ENCODE measurements at places on chromosomes 3 and 15.

DNA sequence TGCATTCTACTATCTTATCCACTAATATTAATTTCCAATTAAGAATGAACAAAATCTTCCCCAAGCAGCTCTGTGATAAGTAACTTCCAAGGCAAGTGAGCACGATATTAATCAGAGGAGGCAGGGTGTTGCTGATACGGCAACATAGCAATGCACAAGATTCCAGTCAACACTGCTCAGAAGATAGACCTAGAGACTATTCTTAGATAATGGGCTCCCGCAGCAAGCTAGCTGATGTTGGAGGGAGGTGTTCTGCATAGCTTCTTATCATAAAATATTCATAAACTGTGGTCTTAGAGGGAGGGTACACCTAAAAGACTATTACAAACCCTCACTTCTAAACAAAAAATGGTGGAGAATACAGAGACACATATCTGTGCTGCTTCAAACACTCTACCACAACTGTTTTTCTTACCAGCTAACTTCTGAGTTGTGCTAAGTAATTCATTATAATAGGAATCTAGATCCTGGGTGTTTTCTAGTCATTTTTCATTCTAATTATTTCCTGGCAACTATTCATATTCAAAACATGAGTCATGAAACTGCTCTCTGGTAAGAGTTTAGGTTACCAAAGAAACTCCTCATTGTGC is 382.0 kb upstream of the SOX14 start:
- no peak for DNase-seq

- DNase-seq: no peak
Observed at GRCh38 chr15:55786341-55786740, 43.4 kb upstream of the PRTG start.

DNA sequence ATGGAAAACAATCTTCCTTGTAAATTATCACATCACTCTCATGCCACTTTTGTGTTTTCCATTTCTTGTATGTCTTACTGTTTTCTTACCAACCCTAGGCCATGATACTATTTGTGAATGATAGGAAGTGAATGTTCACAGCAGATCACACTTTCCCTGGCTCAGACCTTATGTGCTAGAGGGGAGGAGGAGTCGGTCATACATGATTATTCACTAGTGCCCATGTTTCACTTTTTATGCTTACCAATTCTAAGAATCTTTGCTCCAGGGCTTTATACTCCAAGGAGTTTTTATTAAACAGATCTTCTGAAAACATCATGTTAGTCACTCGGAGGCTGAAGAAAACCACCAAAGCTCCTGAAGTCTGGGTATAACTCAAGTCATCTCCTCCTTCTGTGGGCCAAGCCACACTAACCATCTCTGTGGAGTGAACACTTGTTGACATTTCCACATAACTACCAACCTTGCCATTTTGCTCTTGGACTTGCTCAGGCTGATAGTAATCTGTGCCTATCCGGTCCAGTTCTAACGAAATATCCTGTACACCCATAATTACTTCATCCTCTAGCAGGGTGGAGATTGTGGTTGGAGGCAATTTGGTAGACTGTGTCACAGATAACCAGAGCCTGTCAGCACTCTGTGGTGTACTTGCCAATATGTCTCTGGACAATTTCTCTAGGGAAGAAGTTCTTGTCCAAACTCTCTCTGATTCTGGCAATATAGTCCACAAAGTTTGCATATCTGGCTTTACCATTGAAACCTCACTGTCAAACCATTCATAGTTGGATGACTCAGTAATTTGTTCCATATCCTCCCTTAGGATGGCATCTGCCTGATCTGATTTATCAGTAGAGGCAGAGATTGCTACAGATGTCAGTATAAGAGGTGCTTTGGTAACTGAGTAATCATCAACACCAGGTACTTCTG is 76.8 kb downstream of the IMPG2 start:
- DNase-seq: no peak

- DNase-seq: no peak
Observed at GRCh38 chr3:47098910-47099309, 65.0 kb downstream of the SETD2 start.

- DNase-seq: no peak
Observed at GRCh38 chr15:42728560-42728959, 8.4 kb downstream of the CDAN1 start.

- peak; percentile 14 for DNase-seq
Observed at GRCh38 chr3:168094877-168095610, 680 bp downstream of the GOLIM4 start.

- DNase-seq: no peak
Observed at GRCh38 chr3:195462308-195462610, 19.4 kb upstream of the ACAP2 start.

DNA sequence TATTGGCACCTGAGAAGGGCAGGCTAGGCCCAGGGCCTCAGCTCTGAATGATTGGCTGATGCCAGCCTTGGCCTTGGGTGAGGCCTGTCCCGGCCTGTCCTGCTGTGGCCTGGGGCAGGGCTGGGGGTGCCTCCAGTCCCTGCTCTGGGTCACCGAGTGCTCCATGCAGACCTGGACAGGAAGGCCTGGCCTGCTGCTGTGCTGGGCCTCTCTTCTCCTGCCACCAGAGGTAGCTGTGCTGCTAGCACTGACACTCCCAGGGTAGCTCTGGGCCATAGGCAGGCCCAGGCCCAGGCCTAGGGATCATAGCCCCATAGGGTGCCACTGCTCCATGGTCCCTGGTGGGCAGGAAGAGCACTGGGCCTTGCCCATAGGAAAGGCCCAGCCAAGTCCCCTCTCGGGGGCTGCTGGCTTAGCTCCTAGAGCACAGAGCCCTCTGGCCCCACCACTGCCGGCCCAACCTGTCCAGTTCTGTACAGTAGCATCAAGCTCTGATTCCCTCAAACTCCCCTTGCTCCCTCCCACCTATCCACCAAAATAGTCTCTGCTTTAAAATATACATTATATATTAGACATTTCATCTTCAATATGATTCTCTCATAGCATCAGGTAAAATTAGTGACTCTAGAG is 18.2 kb downstream of the ABTB1 start:
- no peak for DNase-seq

GRCh38 chr3:38960953-38961622 is 90.7 kb downstream of the SCN11A start:
- DNase-seq: no peak

DNA sequence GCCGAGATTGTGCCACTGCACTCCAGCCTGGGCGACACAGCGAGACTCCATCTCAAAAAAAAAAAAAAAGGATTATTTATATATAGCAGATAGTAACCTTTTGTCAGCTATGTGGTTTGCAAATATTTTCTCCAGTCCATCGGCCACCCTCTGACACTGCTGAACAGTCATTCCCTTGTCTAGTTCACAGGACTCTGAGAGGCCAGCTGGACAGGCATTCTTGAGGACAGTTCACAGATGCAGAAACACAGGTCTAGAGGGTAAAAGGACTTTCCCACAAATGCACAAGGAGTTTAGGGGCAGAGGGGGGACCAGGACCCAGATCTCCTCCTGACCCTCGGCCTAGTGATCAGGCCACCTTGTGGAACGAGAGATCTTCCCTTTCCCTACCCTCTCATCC is 7.5 kb upstream of the TMEM40 start:
- no peak for DNase-seq

DNA sequence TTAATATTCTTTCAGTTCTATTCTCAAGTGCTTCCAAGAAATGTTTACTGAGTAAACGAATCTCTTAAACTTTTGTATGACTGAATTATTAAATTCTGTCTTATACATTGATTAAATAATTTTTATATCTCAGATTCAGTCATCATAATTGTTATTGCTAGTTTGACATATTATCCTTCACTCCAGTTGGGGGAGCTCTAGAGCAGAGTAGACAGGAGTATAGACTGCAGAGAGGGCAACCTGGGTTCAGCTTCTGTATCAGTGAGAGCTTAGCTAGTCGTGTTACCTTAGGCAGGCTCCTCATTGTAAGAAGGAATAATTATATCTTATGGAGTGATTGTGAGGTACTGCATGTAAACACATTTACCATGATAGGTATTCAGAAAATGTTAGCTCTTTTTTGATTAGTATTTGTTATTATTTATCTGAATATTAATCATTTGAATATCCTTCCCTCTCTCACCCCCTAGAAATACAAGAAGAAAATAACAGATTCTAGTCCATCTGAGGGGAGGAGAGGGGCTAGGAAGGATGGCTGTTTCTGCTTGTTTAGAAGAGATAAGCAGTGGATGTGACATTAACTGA is 31.0 kb upstream of the ZCWPW2 start:
- no peak for DNase-seq

DNA sequence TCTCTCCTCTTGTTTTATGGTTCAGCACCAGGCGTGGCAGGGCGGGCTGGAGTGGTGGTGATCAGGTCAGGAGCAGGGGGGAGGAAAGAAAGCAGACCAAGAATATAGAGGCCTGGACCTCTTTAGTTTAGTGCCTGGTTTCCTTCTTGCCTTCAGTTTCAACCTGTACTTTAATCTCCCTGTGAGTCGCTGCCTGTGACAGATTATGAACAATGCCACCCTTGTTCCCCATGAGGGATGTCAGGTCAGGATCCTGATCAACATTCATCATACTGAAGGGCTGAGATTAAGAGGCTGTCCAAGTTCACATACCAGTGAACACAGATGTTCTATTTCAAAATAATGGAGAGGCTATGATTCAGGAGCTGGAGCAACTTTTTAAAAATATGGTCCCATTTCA is 11.4 kb downstream of the ENTPD3 start:
- DNase-seq: no peak

DNA sequence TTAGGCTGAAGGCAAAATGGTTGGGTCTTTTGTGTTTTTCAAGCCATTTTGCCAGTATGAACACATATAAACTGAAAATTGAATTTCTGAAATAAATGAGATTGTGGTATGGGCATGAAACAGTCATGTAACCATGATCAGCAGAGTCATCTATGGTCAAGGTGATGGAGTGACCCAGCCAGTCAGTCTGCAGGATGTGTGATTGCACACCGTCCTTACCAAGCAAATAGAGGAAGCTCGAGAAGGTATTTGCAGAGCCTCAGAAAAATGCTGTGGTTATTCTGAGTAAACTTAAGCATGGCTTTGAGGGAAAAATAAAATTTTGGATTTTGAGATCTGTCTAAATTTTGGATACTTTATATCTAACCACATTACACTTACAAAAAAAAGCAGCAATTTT is 95.9 kb upstream of the RNF7 start:
- no peak for DNase-seq

- DNase-seq: no peak
Observed at GRCh38 chr3:149527531-149528339, 53.2 kb downstream of the TM4SF4 start.

- DNase-seq: no peak
Observed at GRCh38 chr15:91853948-91854638, 585 bp downstream of the SLCO3A1 start.

DNA sequence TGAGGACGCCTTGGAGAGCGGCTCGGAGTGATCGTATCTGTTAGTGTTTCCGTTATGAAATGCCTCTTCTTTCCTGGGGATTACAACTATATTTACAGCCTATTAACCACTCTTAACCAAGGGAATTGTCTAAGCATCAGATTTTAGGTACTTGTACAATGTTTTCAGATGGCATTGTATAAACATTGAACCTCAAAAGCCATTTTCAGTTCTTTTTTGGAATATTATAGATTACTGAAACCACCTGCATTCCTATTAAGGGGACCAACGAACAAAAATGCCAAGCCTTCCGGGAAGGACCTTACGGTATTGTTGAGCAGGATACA is 1.1 kb downstream of the NEO1 start:
- no peak for DNase-seq

DNA sequence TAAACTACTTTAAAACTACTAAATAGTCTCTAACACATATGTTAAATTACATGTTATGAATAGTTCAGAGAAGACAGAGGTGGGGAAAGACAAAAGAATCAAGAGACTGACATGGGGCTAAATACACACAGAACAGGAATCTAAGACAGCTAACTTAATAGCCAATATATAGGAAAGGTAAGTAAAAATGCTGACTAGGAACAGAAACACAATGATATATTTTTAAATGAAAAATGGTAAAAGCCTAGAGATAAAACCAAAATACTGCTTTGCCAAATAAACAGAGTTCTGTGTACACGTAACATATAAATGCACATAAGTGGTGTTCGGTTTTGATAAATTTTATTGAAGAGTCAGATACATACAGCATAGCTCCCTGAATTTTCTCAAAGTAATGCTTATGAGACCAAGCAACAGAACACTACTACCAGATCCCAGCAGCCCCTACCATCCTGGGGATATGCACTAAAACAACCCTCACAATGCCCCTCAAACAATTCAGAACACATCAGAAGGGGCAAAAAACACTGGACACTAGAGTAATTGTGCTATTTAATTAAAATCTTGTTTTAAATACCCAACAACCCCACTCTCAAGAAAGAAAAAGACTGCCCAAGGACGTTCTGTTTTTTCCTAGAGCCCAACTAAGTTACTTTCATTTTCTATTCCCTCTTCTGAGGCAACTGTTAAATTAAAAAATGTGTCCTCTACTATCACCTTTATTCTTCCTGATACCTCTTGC is 121.1 kb downstream of the ADAM10 start:
- DNase-seq: no peak

DNA sequence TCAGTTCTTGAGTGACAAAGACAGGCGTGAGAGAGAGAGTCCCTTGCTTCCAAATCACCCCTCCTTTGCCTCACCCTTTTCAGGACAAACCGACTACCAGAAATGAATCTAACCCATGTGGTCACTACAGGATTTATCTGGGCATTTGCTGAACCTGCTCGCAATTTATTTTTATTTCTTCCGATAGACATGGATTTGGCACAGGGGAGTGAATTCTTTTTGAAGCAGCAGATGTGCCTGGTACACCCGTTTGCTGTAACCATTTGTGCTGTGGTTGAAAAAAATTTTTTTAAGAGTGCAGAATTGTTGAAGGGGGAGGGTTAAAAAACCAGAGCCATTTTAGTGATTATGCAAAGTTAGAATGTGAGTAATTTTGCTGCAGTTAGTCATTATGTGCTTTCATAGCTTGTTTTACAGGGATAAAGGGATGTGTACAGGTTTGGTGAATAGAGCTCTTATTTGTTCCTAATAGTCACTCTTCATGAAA is 442.0 kb downstream of the LPP start:
- no peak for DNase-seq

DNA sequence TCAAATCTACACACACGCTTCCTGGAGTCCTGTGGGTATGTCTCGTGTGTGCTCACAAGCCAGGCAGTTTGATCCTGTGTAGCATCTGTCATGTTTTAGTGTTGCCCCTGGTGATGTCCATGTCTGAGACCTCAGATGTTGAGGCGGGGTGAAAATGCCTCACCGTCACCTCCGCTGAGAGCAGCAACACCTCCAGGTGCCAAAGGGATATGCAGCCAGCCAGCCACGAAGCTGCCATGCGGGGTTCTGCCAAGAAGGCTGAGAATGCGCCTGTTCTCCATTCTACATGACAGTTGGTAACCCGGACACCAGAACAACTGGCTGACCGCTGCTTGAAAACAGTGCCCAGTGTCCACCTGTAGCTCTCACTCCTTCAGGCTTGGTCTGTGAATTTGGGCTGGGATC is 253.8 kb downstream of the TLE3 start:
- no peak for DNase-seq
